ENCODE measurements at places on chromosomes 4 and X.

GRCh38 chrX:140764401-140764919 lies 54.9 kb downstream of the LINC00632 start:
- no peak for DNase-seq

DNA sequence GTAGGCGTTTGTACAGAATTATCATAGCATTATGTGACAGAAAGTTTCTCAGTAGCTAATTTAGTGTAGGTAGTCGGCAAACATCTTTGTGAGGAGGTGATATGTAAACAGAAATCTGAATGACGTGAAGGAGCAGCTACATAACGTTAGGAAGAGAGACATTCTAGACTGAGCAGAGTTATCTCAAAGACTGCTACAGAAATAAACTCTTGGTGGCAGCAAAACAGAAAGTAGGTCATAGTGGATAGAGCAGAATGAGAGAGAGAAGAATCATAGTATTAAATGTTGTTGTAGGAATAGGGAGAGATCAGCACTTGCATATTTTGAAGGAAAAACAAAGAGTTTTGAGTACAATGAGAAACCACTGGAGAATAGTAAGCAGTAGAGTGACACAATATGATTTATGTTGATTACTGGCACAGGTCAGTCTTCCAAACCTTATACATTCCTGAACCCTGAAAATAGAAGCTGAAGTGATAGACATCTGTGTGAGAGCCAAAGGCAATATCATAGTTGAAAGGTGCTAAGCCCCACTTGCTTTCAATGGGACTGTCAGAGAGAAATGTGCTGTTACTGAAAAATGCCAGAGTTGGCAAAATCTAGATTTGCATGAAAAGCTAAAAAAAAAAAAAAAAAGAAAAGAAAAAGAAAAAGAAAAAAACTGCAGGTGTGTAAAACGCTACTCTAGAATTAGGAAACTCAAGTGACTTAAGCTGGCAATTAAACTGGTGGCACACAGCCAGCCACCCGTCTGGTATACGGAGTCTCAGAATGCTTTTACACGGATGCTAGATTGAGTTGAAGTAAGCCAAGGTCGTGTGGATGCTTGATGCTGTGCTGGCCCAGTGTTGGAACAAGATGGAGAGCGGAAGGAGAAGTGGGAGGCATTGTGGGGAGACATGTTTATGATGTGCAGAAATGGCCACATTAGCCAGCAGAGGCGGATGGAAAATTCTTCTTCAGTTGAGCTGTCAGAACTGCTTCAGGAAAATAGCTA lies 750.2 kb upstream of the HS3ST1 start:
- no peak for DNase-seq

GRCh38 chr4:52799813-52800212 lies 48.6 kb upstream of the ERVMER34-1 start:
- no peak for DNase-seq

GRCh38 chr4:42066402-42066801 lies 76.1 kb downstream of the SLC30A9 start:
- no peak for DNase-seq

GRCh38 chr4:150385606-150386005 lies 196.3 kb upstream of the MAB21L2 start:
- DNase-seq = peak; percentile 9

DNA sequence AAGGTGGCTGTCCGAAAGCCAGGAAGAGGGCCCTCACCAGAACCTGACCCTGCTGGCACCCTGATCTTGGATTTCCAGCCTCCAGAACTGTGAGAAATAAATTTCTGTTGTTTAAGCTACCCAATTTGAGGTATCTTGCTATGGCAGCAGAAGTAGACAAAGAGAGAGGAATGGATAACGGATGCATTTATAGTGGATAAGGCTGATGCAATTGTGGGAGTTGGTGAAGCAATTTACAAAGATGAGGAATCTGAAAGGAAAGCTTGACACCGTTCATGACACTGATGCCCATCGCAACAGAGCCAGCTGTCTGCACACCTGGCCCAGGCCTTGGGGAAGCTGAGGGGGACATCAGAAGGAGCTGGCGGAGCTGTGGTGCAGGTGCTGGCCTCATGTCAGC lies 35.7 kb upstream of the MSL3 start:
- no peak for DNase-seq

- DNase-seq = no peak
Observed at GRCh38 chrX:22310779-22311178, 38.1 kb downstream of the CBLL2 start.
